ENCODE measurements at places on chromosomes 6 and 20.

DNA sequence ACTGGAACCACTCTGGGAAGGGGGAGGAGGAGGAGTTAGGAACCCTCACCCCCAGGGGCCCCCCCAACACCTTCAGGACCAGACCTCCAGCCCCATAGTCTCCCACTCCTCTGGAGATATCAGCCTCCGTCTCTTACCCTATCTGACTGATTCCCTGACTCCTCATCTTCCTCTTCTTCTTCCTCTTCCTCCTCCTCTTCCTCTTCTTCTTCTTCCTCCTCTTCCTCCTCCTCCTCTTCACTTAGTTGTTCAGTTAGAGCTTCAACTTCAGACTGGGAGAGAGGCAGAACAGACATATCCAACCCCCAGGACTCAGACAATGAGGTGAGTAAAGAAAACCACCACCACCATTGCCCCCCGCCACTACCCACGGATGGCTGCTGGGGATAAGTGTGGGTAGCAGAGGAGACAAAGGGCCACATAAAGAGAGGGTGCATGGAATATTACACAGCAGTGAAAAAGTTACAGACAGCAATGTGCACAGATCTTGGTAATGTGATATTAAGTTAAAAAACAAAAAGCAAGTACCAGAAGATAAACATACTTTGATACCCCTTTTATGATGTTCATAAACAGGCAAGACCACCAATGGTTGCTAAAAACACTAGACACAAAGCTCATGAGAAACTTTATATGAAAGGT, 8.0 kb downstream of the EHMT2 start:
- no peak for DNase-seq

GRCh38 chr6:124903797-124904196, 58.4 kb upstream of the RNF217 start:
- DNase-seq, result no peak

GRCh38 chr6:39193201-39193791, 36.0 kb downstream of the KCNK5 start:
- no peak for DNase-seq

DNA sequence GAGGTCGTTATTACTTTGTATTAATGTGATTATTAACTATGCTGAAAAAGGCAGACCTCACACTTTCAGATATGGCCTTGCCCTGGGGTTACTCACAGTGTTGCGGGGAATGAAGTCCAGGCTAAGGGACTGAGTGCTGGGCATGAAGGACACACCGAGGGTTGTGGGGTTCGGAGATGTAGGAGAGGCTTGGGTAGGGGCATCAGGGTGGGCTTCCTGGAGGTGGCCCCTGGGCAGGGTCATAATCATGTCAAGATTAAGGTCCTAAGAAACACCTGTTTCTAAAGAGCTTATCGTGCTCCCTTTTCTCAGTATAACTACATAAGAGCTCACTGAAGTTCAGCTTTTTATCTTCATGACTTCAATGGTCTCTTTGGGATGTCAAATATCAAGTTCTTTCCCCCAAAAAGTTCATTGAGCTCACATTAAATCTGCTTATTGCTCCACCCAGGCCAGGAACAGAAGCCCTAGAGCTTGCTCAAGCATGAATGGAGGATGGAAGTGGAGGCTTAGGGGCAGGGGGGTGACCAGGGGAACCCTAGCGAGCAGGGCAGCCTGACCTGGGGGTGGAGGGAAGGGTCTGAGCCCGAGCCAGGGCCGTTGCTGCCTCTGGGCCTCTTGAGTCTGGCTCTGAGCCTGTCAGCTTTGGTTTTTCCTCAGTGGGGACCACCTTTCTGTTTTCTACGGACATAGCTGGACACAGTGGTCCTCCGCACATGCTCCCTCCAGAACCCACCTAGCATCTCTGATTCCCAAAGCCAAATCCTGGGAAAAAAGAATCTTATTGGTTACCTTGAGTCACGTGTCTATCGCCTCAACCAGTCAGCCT, 37.3 kb upstream of the TGM2 start:
- no peak for DNase-seq

GRCh38 chr6:13730704-13731103, 19.1 kb upstream of the RANBP9 start:
- no peak for DNase-seq

- peak; percentile 50 for DNase-seq
These were observed 71.4 kb upstream of the TULP1 start for GRCh38 chr6:35583893-35584688.

DNA sequence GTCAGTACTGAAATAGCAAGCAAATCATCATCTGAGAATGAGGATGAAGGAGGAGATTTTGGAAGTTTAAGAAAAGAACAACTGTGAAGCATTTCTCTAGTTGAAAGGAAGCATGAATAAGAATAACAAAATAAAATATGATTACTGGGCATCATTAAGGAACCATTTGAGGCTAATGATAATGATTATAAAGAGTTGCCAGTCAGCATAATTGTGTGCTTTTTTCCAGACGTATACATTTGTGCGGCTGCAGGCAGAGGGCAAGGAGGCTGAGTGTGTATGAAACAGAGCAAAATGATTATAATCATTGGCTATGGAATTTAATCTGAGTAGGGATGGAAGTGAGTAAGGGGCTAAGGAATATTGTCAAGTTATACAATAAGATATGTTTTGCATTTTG, 218.7 kb upstream of the FUT9 start:
- DNase-seq, result no peak

GRCh38 chr6:116426551-116426950, 34.6 kb upstream of the CALHM6 start:
- DNase-seq, result no peak

GRCh38 chr20:37627767-37628130, 66.1 kb upstream of the CTNNBL1 start:
- no peak for DNase-seq

DNA sequence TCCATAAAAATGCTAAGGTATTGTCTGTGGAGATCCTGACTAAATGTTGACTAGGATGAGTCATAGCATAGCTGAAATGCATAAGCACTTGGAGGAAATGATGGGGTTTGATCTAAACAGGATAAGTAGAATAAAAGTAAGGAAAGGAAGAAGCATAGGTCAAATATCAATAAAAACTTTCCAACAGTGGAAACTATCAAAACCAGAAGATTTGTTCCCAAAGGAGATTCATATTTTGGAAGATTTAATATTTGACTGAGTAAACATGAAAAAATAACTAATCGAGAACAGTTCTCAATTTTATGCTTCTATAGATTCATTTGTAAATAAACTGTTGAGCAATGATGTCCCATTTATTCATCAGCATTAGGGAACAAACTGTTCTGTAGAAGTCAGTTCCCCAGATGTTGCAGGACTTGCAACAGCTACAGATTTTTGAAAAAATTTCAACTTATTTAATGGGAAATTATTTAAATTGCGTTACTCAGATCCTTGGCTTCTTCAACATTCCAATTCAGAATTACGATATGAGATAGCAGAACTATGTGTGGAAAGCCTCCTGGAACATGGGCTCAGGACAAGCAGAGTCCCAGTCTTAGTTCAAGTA, 133.7 kb upstream of the TBX18 start:
- DNase-seq, result no peak

DNA sequence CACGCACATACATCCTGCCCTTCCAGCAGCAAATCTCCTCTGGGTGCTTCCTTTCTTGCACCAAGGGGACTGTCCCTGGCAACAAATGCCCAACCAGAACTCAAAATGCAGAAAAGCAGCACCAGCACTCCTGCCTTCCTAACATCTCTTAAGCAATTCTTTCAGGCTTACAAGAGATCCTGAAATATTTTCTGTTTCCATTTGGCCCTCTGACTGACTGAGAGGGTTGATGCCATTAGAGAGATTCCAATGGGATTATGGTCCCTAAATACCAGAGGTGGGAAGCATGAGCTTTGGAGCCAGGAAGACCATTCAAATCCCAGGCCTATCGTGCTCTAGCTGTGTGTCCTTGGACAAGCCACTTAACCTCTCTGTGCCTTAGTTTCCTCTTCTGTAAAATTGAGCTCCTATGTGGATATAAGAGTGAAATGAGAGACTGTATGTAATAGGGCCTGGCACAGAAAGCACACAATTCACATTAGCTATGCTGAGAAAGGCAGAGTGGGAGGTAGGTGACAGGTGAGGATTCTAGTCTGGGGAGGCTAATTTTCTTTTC, 56.8 kb downstream of the PRDM1 start:
- DNase-seq, result no peak

DNA sequence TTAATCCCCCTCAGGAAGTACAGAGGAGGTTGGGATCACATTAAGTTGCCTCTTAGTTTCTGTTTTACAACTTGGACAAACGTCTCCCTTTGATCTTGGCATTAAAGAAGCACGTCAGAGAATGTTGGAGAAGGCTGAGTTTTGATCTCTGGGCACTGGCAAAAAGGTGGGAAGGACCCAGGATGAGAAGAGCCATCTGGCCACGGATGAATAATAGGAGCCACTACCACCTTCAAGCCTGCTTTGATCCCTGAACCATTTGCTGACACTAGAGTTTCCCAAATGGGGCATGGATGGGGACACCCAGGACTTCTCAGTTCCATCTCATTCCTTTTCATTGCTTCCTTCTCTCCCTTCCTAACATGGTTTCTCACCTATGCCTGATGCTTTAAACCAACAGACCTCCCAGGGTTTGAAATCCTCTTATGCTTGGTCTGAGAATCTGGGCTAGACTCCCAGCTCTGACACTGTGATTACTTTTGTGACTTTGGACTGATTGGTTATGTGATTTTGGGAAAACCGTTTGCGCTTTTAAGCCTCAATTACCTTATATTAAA, 5.8 kb downstream of the TM9SF4 start:
- DNase-seq, result no peak

DNA sequence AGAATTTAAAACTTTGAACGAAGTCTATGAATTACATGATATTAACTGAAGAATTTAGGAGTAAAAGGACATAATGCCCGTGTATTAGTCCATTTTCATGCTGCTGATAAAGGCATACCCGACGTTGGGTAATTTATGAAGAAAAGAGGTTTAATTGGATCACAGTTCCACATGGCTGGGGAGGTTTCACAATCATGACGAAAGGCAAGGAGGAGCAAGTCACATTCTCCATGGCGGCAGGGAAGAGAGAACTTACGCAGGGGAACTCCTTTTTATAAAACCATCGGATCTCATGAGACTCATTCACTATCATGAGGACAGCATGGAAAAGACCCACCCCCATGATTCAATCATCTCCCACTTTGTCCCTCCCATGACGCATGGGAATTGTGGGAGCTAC, 210.6 kb downstream of the CD83 start:
- no peak for DNase-seq

- no peak for DNase-seq
These were observed 24.8 kb upstream of the SYNDIG1 start for GRCh38 chr20:24444526-24445190.

GRCh38 chr20:33112547-33113386, 33.3 kb downstream of the BPIFB4 start:
- DNase-seq, result no peak

DNA sequence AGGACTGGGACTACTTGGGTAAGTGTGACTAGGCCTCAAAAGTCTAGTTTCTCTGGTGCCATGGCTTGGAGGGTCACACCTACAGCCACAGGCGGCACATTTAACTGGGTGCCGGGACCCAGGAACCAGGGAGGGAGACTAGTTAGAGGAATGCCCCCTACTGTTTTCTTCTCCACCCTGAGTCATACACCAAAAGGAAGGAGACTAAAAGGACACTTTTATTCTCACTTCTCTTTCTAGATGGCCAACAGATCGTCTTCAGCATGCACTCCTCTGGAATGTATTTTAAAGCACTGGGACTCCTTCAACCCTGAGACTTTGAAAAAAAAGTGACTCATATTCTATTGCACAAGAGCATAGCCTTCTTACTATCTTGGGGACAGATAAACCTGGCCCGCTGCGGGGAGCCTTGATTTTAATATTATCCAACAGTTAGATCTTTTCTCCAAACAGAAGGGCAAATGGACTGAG, 33.4 kb downstream of the PLN start:
- DNase-seq, result peak; percentile 18

DNA sequence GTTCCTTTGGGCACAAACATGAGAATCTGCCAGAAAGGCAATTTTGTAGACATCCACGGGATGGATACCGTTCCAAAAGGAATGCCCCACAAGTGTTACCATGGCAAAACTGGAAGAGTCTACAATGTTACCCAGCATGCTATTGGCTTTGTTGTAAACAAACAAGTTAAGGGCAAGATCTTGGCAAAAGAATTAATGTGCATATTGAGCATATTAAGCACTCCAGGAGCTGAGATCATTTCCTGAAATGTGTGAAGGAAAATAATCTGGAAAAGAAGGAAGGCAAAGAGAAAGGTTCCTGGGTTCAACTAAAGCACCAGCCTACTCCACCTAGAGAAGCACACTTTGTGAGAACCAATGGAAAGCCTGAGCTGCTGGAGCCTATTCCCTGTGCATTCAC, 103.9 kb upstream of the ARG1 start:
- DNase-seq, result no peak

DNA sequence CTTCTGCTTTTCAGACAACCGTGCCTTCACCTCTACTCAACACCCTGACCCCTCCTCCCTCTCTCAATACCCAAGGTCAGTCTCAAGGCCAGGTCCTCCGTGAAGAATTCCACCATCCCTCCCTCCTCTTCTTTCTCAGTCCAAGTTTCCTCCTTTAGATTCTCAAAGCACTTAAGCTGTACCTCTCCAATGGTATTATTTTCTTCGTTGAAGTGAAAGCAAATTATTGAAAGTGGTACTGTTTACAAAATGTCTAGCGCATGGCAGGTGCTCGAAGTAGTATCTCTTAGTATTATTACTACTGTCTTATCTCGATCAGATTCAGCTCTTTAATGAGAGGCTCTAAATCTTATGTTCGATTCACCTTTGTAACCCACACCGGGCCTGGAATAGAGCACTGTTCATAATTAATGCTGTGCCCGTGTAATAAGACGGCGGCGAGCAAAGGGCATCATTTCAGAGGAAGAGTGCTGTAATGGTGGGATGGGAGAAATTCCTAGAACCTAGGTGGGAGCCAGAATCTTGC, 593 bp upstream of the RALGAPB start:
- DNase-seq, result no peak

Measured in HTR-8/SVneo (cell line).